ENCODE measurements at places on chromosomes 16 and 17.

DNA sequence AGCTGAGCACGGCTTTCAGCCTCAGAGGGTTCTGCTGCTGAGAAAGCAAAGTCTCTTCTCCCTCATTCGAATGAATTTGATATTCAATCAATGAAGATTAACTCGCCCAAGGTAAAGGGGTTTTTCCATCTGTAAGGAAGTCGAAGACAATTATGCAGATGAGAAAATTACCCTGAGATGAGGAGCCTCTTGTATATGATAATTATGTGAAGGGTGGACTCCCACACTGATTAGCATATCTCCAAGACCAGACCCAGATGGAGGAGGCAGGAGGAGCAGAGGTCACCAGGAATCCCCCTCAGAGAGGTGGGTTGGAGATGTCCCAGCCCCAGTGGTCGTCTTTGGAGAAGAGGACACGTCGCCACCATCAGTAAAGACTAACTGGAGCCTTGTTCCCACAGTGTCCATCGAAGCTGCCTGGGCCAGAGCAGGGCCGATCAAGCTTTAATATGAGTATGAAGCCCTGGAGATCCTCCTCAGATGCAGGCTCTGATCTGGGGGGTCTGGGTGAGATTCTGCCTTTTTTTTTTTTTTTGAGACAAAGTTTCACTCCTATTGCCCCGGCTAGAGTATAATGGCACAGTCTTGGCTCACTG is 61.5 kb upstream of the LHX1 start:
- DNase-seq = no peak

- DNase-seq = no peak
Observed at GRCh38 chr16:47143677-47144558, at the start of gene NETO2. TSS of gene NETO2 (minus strand) at chr16:47143945. CDS start at chr16:47143612, 333 bp downstream.

DNA sequence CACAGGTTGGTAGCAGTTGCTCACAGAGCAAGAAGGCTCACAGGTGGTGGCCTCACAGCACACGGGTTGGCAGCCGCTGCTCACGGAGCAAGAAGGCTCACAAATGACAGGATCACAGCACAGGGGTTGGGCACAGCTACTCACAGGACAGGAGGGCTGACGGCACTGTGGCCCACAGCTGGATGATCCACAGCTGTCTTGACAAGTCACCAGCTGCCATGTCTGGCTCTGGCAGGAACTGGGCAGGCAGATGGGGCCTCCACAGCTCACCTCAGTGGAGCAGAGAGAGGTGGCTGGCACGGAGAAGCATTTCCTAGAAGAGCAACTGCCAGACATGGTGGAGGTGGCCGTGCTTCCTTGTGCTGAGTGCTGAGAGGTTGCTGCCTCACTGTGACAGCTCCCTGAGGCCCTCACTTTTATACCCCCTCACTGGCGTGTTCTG is at the start of gene KRTAP16-1:
KRTAP16-1 (minus strand) TSS at position 392 of the 442 bp plus-strand sequence; CDS start at position 336, 56 bp downstream.
- DNase-seq = no peak

DNA sequence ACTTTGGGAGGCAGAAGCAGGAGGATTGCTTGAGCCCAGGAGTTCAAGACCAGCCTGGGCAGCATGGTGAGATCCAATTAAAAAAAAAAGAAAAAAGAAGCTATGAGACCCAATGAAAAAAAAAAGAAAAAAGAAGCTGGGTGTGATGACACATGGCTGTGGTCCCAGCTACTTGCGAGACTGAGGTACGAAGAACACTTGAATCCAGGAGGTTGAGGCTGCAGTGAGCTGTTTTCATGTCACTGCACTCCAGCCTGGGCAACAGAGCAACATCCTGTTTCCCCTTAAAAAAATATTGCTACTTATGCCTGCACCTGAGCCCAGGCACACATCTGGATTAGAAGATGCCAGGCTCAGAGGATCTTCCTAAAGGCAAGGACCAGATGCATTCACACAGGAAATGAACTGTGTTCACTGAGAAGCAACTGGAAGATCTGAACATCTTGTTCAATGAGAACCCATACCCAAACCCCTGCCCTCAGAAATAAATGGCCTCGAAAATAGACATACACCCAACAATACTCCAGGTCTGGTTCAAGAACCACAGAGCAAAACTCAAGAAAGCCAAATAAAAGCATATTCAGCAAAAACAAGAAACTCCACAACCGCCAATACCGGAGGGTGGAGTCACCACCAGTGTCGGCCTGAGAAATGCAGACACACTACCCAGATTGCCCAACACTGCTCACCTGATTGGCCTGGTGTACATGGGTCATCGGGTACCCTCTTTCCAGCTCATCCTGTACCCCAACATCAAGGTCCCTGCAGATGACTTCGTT is 4.4 kb downstream of the RNF135 start:
- no peak for DNase-seq

GRCh38 chr17:50149417-50150353 is 792 bp downstream of the PPP1R9B start:
- DNase-seq = no peak

GRCh38 chr17:50259477-50260324 is 14.6 kb upstream of the TMEM92 start:
- DNase-seq = no peak

- DNase-seq = no peak
Observed at GRCh38 chr16:73912281-73912680, 384.3 kb upstream of the PSMD7 start.

GRCh38 chr17:74477411-74477810 is 11.0 kb downstream of the CD300A start:
- DNase-seq = no peak

DNA sequence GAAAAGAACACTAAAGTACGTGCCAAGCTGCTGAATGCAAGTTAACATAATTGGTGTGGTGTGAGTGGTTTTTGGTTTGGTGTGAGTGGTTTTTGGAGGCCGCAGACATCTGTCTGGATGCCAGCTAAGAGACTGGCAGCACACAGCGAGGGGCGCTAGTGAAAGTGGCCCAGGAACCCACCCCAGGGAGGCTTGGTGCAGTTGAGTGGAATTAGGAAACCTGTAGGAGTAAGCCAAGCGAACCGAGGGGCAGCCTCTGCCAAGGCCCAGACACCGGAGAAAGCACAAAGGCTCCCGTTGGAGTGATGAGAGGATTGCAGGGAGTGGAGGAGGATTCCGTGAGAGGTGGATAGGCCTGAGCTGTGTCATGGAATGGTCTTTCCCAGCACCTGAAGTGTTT is 24.6 kb upstream of the SLC5A11 start:
- no peak for DNase-seq

DNA sequence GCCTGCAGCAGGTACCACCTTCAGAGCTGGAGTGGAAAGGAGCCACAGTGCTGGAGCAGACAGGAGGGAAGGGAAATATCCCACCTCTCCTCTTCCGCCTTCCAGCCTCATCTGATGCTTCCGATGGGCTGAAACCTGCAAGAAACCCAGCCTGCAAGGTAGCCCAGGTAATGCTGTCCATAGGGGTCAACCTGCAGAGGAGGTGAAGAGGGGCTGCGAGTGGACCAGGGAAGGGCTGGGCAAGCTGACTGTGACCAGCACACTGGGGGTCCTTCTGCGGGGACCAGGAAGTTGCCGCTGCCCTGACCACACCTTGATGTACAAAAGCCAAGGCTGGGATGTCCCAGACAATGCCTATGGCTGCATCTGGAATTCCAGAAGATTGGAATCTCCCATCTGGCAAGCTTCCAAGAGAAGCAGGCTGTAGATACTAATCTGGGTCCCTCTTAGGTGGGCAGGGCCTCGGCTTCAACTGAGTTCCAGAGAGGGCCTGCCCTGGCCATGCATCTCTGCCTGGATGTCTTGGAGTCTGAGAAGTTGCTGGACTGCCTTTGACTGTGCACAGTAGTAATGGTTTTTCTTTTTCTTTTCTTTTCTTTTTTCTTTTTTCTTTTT is 5.8 kb downstream of the FOXL1 start:
- DNase-seq = no peak

- no peak for DNase-seq
Observed at GRCh38 chr17:50155115-50155819, 4.8 kb upstream of the PPP1R9B start.

- DNase-seq = no peak
Observed at GRCh38 chr16:84087466-84088151, 29.1 kb downstream of the MBTPS1 start.

DNA sequence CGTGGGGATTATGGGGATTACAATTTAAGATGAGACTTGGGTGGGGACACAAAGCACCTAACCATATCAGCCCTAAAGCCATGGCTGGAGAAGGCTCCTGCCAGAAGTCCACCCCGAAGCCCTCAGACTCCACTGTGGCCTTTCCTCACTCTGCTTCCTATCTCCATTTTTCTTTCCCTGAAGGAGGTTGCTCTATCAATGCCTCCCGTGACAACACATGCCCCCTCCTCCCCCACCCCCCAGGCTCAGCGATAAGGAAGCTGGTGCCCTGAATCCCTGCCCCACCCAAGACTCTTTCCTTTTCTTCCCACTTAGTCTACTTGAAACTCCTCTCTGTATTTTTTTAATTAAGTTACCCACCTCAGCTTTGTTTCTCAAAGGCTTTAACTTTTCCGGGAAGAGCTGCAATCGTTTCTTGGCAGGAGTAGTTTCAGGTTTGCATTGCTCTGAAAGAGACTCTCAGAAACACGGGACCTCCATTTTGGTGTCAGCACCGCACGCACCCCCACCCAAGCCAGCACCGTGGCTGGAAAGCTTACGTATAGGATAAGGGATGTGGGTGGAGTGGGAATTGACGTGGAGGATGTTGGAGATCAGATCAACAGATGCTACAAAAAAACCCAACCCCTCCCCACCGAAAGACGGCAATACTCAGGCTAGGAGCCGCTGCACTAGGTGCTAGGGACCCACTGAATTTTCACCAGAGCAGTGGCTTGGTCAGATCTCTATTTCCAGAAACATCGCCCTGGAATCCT is 15.2 kb upstream of the CA4 start:
- no peak for DNase-seq

GRCh38 chr17:144936-145670 is 7.7 kb downstream of the SCGB1C2 start:
- no peak for DNase-seq

GRCh38 chr17:76134911-76135809 is 5.9 kb downstream of the FOXJ1 start:
- DNase-seq = no peak

DNA sequence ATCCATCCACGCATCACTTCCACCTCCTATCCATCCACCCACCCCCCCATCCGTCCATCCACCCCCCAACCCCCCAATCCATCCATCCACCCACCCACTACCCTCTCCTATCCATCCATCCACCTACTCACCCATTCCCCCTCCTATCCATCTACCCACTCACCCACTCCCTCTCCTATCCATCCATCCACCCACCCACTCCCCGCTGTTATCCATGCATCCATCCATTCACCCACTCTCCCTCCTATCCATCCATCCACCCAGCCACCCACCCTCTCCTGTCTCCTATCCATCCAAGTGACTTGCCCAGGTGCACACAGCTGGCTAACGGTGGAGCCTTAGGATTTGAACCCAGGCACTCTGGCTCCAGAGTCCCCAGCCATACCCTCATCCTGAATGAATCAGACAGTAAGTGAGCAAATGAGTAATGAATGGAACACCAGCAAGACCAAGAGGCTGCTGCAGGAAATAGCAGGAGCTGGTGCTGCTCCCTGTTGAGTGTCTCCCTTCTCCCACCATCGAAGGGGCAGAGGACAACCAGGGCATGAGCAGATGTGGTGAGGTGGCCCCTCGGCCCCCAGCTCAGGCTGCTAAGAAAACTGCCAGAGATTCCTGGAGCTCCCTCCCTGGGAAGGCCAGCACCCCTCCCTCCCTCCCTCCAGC is 62.5 kb downstream of the LITAF start:
- DNase-seq = no peak

- no peak for DNase-seq
Observed at GRCh38 chr16:81482329-81483063, 37.9 kb downstream of the CMIP start.

DNA sequence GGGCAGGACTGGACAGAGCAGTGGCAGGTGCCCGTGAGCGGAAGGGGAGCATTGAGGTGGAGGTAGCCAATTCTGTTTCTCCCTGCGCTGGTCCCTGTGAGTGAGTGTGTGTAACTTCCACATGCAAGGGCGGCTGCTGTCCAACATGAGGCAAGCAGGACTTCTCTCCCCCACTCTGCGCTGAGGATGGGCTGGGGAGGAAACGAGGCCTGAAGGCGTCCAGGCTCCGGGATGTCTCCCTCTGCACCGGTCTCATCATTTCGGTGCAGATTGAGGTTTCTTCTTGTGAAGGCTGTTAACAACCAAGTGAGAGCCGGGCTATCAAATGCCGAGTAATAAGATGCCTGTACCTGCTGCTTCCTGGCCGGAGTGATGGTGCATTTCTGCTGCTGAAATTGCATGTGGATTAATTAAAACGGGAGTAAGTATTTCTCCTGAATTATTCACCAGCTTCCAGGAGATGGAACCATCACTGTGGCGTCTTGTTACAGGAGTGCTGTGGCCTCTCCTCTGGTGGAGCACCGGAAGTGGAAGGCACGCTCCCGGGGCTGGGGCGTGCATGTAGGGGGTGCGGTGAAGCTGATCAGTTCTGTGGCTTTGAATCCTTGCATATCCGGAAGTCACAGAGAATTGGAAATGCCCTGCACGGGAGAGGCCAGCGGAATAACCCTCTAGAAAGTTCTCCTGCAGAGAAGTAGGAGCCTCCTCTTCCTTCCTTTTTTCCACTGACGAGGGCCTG is 41.7 kb upstream of the MGAT5B start:
- DNase-seq = no peak

GRCh38 chr16:83932955-83933673 is 19.9 kb upstream of the OSGIN1 start:
- DNase-seq = no peak

- DNase-seq = no peak
Observed at GRCh38 chr16:11886881-11887280, 28.9 kb downstream of the GSPT1 start.

- no peak for DNase-seq
Observed at GRCh38 chr16:3063625-3064386, 1.6 kb upstream of the IL32 start.

DNA sequence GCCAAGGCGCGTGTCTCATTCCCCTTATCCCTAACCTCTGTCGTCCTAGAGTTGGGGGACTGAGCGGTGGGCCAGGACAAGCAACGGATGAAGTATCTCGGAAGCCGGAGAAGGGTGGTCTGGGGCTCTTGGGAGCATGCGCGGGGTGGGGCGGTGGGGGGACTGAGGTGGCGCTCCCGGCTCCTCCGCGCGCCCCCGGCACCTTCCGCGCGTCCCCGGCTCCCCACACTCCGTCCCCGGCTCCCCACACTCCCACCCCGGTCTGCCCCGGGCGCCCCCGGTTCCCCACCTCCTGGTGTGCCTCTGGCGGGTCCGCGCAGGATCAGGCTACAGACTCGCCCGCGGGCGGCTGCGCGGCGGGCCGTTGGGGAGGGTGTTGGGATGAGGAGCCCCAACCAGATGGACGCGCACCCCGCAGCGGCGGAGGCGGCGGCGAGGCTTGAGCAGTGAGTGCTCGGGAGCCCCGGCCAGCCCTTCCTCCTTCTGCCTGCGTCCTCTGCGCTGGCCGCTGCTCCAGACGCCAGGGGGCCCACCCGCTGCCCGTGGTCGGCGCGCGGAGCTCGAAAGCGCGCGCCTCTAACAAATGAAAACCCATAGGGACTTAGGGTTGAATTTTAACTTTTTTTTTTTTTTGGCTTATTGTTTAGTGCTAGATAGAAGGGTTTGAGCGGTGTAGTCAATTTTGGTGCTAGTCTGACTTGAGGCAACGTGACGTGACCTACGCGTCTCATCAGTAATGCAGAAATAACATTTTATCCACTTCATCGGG is 5.6 kb upstream of the CRYM start:
- DNase-seq = no peak

- DNase-seq = no peak
Observed at GRCh38 chr16:66588981-66589713, 9.9 kb downstream of the CMTM2 start.

GRCh38 chr16:17374668-17375255 is 96.0 kb downstream of the XYLT1 start:
- no peak for DNase-seq

Data from NCI-H1417 treated with DMSO at 0.1 percent for 48 hours (cell line).